ENCODE measurements at places on chromosomes 6 and 20.

- peak; percentile 55 for DNase-seq
Measured at GRCh38 chr20:45095805-45096238, 5.1 kb downstream of the KCNS1 start.

- no peak for DNase-seq
Measured at GRCh38 chr6:157438611-157439111, 57.7 kb downstream of the ZDHHC14 start.

DNA sequence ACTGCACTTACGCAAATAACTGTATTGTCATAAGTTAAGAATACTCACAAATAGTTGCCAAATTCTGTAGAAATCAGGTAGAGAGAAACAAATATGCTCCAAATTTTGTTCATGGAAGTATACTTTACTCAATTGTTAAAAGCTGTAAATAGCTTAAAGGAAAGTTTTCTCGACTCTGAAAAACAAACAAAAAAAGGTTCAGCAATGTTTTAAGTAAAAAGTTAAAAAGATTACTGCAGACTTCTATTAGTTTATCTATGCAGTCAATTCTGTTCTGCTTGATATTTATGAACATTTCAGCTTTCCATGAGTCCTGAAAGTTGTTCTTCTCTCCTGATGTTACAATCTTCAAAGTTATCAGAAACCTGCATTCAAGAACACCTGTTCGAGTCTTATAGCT, 37.5 kb upstream of the FAM8A1 start:
- DNase-seq: no peak

- no peak for DNase-seq
Measured at GRCh38 chr6:4296552-4296951, 161.2 kb upstream of the ECI2 start.

- peak; percentile 59 for DNase-seq
Measured at GRCh38 chr6:33430334-33430733, 10.5 kb downstream of the SYNGAP1 start.

Data from mesenchymal stem cell (in vitro differentiated cells and primary cell).